ENCODE measurements at places on chromosomes 3 and 15. TPM values are rescaled to one million over a fixed set of nuclear protein-coding genes. Genes with fewer than 3 reads are reported as not detected.

DNA sequence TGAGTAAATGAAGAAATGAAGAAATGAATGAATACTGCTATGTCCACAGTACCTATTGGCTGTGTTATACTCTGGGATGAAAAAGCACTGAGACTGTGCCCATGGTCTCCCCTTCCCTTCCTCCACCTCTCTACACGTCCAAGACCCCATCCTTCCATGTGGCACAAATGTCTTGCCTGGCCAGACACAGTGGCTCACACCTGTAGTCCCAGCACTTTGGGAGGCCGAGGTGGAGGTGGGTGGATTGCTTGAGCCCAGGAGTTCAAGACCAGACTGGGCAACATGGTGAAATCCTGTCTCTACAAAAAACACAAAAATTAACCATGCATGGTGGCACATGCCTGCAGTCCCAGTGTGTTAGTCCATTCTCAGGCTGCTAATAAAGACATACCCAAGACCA, 200.1 kb downstream of the FAM43A start:
- no peak for DNase-seq
- H3K4me3 ChIP-seq: no peak overlapping the region
- H3K36me3 ChIP-seq: no peaks in the 10 kb centered on the region
- no peaks in the 10 kb centered on the region for H3K27me3 ChIP-seq
- H3K27ac ChIP-seq: no peak overlapping the region
- no peaks in the 10 kb centered on the region for H3K4me1 ChIP-seq

DNA sequence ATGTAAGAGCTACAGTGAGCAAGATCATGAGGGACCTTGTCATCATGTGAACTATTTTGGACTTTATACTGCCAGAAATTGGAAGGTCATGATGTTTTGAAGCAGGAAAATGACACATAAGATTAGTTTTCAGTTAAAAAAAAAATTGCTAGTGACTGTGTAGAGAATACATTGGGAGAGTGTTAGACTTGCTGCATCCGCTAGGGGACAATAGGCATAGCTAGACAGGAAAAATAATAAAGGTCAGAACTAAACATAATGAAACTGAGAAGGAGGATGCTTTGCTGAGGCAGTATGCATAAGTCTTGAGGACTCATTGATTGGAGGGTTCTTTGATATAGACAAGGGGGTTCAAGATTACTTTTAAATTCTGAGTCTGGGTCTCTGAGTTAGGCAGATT, 275.8 kb upstream of the KCNH8 start:
- no peak overlapping the region for H3K4me3 ChIP-seq
- DNase-seq: no peak
- H3K27me3 ChIP-seq: no peaks in the 10 kb centered on the region

- no peak overlapping the region for H3K4me3 ChIP-seq
- DNase-seq: no peak
- no peaks in the 10 kb centered on the region for H3K27me3 ChIP-seq
- no peak overlapping the region for H3K27ac ChIP-seq
- peaks cover 14% of the 10 kb centered on the region for H3K4me1 ChIP-seq
Observed at GRCh38 chr15:101009176-101009575, 90.0 kb downstream of the LRRK1 start.

The HPS3 gene
- total RNA-seq: 19.4 TPM

The GNB4 gene
- 5.1 TPM for total RNA-seq

The DYNC1LI1 gene
- 35.4 TPM for total RNA-seq
